ENCODE measurements at places on chromosomes 12 and 14. TPM values are rescaled to one million over a fixed set of nuclear protein-coding genes. Genes with fewer than 3 reads are reported as not detected.

DNA sequence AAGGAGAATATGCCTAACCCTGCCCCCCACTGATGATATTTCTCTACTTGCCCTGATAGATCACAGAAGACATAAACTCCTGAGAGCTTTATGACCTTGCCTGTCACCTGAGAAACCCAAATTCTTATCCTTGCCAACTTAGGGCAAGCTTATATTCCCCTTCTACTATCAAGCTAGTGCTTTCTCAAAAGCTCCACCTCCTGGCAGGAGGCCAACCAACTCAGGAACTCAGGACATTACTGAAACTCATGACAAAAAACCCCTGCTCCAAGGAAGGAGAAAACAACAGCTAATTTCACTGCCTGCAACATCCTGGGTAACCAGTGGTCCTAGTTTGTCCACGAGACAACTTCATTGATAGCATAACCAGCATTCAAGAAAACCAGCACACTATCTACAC, 60.9 kb upstream of the FSCB start:
- DNase-seq: no peak

- no peak for DNase-seq
These were observed 122.2 kb downstream of the FOXN3 start for GRCh38 chr14:89294872-89295271.

NPC2 gene
- 141 TPM for total RNA-seq

DNA sequence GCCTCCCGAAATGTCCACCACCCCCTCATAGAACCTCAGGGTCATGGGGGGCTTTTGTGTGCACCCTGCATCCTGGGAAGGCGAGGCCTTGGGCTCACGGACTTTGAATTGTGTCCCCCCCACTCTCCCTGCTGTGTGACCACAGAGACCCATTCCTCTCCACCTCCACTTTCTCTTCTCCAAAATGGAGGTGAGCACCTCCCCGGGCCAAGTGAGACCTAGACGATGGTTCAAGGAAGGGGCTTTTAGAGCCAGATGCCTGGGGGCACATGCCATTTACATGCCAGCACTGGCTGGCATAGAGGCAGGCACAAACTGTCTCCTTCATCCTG, 33.5 kb downstream of the CYP46A1 start:
- DNase-seq: no peak

DNA sequence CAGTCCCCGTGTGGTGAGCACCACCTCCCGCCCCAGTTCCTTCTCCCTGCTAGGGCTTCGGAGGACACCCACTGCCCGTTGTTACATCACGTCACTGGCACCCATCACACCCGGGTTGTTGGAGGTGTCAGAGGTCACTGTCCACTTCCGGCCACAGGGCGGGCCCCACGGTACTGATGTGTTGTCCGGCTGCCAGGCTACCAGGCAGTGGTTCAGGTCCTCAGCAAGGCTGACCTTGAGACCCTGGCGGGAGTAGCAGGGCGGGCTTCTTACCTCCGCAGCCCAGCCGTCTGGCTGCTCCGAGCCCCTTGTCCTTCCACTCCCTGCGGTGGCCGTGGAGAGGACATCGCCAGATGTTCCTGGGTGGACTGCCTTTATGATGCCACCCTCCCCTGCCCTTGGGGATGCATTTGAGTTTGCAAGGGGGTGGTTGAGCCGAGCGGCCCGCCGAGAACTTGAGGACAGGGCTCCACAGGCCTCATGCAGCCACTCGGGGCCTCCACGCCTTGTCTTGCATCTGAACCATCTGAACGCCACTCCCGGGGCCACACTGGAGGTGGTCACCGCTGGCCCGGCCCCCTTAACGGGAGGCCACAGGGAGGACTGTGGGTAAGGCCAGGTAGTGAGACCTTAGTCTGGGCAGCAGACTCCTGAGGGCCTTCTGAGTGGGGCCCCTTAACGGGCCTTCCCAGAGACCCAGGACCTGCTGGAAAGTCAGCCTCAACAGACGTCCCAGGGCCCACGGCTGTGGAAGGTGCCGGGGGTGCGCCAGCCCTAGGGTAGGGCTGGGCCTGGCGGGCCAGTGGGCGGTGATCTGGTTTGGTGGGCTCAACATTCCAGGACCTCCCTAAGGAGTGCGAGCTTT, 27.1 kb upstream of the PLD4 start:
- DNase-seq: no peak

DNA sequence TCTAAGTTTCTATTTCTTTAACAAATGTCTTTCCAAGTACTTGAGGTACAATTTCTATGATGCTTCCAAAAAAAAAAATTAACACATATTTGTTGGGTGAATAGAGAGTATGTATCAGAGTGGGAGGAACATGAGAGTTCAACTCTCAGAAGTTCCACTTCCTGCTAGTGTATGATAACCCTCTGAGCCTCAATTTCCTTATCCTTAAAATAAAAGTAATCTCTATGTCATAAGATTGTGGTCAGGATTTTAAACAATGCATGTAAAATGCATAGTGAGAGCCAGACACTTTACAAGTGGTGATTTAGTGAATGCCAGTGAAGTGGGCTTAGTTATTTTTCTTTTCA, 270.3 kb upstream of the AMIGO2 start:
- no peak for DNase-seq

CLEC4D gene
- not detected for total RNA-seq

DNA sequence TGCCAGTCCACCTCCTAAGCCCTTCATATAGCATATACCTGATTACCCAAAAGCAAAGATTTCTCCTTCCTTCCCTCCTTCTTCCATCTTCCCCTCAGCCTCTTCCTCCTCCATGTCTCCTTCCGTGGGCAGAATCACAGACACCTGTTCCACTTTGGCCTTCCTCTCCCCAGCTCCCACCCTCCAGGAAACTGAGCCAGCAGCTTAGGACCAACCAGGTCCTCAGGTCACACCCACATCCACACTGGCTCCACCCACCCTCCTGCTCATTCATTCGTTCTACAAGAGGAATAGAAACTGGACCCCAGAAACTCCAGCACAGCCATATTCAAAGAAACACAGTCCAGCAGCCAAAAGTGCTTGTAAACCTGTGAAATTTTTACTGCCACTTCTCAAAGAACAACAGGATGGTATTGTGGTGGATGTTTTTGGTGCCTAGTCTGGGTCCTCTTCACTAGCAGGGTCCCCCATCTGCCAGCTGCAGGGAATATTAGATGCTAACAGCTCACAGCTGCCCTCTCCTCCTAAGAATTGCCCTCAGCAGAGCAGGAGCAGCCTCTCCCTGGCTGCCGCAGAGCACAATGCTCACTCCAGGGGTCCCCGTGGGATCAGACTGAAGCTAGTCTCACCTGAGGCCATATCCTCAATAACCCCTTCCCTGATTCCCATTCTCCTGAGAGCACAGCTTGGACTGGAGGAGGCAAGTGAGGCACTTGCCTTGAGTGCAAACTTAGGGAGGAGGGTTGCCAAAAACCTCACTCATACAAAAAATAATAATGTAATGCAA, 18.4 kb downstream of the CMKLR1 start:
- DNase-seq: no peak

DNA sequence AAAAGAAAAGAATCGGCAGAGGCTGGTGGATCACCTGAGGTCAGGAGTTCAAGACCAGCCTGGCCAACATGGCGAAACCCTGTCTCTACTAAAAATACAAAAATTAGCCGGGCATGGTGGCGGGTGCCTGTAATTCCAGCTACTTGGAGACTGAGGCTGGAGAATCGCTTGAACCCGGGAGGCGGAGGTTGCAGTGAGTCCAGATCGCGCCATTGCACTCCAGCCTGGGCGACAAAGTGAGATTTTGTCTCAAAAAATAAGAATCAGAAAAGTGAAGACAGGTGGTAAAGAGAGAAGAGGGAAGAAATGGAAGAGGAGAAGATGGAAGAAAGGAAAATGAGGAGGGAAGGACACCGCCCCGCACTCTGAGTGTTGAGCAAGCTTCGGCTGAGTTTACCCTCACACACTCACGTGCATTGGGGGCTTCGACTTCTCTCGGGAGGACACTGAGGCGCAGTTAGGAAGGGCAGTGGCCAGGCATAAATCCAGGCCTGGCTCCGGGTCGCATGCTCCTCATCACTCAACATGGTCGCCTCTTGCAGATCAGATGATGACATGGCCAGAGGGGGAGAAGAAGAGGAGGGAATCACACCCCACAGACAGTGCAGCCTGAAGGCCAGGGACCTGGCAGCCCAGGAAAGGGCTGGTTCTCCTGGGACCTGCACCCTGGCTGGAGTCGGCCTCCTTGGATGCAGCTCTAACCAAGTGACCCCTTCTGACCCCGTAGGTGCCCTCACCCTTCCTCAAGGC, 61.1 kb downstream of the PRMT8 start:
- DNase-seq: no peak

GRCh38 chr12:113500782-113501311, 29.2 kb upstream of the LHX5 start:
- DNase-seq: no peak

HVCN1 gene
- total RNA-seq: 0.87 TPM

GRCh38 chr12:115857160-115857920, 420.2 kb downstream of the MED13L start:
- DNase-seq: no peak

DNA sequence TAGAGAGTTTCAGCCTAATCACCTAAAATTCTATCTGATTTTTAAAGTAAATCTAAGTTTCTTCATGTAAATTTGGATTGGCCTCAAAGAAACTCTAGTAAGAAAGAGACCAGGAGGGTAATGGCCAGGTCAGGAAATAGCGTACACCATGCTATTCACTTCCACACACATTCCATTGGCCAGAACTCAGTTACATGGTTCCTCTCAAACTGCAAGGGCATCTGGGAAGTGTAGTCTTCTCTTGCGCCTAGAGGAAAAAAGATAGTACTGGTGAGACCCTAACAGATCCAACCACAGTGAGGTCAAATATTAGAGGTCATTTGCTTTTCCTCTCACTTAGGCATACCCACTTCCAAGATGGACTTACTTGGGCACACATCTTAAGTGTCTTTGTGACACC, 39.1 kb downstream of the MBIP start:
- no peak for DNase-seq

DNA sequence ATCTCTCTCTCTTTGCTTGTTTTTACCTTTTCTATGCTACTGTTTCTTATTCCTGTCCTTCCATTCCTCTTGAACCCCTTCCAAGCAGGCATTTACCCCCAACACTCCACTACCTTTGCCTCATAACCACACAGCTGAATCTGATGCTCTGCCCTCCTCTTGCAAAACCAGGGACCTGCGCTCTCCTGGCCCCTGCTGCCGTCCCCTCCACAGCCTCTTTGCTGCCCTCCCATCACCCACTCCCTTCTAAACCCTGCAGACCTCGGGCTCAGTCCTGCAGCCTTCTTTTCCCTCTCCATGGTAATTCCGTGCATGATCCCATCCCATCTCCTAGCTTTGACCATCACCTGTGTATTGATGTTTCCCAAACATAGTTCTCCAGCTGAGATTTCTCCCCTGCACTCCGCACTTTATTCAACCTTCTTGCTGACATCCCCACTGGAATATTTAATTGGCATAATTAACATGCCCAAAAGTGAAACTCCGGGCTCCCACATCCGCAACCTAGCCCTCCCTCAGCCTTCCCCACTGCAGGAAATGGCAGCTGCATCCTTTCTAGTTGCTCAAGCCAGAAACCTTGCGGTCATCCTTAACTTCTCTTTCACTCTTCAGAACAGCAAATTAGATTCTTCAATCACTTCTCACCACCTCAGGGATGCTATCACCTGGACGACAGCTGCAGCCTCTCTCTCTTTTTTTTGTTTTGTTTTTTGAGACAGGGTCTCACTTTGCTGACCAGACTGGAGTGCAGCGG, 16.0 kb downstream of the FIGNL2 start:
- no peak for DNase-seq

GRCh38 chr12:47312808-47313426, 233.2 kb upstream of the AMIGO2 start:
- DNase-seq: no peak

MYBPC1 gene
- total RNA-seq: not detected

LRRK2 gene
- 0.13 TPM for total RNA-seq

GRCh38 chr12:124910561-124911478, 3.6 kb downstream of the UBC start:
- DNase-seq: no peak

- no peak for DNase-seq
These were observed 177.8 kb upstream of the SFSWAP start for GRCh38 chr12:131533139-131533538.

OR6C4 gene
- not detected for total RNA-seq

DNA sequence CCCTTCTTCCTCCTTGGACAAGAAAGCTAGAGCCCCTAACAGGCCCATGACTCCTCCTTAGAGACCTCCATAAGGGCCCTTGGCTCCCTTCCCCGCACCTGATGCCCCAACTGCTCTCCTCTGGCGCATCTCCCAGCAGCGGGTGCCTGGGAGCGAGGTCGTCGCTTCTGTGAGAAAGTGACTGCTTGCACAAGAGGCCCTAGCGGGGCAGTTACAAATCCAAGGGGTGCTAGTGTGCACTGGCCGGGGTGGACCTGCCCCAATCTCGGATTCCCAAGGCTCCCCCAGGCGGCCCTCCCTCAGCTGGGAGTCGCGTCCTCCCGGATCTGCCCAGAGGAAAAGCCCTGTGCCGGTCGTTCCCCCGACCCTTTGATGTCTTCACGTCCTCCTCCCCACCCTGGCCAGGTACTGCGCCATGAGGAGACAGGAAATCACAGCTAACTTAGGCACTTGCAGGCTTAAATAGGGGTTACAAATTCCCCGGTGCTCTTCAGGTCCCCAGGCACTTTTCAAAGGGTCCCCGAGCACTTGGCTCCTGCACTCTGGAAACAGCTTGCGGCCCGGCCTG, 2.8 kb downstream of the NKX2-8 start:
- DNase-seq: no peak

DNA sequence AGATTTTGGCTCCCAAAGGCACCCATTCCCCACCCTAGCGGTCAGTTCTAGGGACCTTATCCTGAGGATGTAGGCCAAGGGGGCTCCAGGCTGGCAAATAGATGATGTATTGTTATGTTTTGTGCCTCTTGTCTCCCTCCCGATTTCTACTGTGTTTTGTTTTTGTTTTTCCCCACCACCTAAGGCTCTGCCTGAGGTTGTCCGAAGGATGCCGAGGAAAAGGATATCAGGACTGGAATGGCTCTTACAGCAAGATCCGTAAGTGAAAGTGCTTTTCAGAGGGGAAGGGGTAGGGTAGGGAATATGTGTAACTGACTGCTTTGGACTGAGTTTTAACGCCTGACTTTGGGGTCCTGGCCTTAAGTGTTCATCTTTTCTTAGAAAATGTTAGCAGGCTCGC, 6.6 kb downstream of the FOXG1 start:
- DNase-seq: no peak

DNA sequence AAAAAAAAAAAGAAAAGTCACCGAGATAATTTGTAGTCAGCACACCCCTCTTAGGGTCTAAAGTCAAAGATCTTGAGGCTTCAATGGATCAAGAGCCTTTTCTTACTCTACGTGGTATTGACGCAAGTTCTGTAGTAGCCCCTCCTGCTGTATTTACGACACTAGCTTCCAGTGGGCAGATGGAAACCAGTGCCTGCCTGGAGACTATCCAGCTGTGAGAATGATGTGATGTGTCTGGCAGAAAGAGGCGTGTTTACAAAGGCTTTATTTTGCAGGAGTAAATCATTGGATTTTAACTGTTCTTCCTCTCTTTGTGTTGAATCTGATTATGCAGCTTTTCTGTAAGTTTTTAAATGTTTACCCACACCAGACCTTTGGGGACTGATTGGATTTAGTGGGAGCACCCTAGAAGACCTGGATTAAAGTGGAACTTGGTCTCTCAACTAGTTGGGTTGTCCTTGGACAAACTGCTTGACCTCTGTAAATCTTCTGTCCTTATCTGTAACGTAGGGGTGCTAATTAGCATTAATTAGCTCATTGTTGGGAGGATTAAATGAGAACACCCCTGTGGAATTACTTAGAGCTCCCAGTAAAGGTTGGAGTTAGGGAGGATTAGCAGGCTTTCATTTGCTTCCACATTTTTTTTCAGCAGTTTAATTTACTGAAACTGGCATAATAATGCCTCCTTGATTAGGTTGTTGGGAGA, 72.4 kb downstream of the RASSF3 start:
- no peak for DNase-seq

- no peak for DNase-seq
These were observed 648 bp downstream of the ERP27 start for GRCh38 chr12:14937689-14938088.

HCAR1 gene
- total RNA-seq: 0.31 TPM
